Activated CD8-positive, alpha-beta memory T cell treated with anti-CD3 and anti-CD28 coated beads for 1 hour (primary cell): ENCODE measurements at places on chromosomes 12 and 14.
A peak's percentile ranks its signal among the peaks of the same experiment; 100 is the strongest.

DNA sequence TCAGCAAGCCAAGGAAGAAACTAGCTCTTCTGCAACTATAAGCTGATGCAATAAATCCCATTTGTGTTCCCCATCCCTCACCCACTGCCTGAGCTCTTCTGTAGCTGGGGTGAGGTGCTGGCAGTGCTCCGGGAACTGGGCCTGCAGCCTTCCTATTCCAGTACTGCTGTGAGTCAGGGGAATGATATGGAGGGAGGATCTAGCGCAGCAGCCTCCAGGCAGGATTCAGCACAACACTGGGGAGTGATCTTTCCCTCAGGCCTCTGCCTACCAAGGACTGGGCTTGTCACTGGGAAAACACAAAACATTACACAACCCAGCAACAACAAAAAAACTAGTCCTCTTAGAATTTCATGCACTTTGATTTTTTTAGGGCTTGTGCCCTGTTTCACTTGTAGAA is 58.7 kb downstream of the ST8SIA1 start:
- no peak for DNase-seq

DNA sequence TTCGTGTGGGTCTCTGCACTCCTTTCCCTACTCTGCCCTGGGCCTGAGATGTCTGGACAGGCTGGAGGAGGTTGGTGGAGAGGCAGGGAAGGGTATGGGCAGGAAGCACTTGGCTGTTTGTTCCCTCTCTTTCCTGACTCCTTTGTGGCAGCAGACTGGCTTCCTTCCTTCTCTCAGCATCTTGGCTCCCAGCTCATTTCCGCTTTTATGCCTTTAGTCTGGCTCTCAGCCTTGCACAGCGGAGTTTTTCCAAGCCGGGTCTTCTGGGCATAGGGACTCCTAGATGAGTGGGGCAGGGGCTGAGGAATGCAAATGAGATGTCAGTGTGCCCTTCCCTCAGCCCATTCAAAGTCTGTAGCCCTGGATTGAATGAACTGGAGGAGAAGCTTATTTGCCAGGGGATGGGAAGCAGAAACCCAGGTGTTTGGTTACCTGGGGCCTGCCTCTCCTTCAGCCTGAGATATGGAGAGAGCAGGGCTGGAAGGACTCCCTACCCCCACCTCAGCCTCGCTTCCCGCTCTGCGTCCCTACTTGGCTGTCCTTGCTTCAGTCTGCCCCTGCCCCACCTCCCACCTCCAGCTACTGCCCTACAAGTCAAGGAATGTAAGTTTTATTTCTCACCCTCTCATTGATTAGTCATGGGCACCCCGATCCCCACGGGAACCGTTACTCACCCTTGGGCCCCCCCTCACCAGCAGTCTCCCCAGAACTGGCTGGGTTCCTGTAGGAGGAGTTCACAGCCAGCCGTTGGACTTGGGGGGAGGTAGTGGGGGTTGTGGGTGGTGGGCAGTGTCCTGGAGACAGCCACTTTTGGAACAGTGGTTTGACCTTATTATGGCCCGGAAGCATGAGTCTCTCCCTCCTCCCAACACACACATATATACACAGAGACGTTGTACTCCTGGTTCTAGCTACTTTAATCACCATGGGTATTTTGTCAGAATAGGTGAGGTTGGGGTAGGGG is 9.3 kb upstream of the ITGA5 start:
- no peak for DNase-seq

DNA sequence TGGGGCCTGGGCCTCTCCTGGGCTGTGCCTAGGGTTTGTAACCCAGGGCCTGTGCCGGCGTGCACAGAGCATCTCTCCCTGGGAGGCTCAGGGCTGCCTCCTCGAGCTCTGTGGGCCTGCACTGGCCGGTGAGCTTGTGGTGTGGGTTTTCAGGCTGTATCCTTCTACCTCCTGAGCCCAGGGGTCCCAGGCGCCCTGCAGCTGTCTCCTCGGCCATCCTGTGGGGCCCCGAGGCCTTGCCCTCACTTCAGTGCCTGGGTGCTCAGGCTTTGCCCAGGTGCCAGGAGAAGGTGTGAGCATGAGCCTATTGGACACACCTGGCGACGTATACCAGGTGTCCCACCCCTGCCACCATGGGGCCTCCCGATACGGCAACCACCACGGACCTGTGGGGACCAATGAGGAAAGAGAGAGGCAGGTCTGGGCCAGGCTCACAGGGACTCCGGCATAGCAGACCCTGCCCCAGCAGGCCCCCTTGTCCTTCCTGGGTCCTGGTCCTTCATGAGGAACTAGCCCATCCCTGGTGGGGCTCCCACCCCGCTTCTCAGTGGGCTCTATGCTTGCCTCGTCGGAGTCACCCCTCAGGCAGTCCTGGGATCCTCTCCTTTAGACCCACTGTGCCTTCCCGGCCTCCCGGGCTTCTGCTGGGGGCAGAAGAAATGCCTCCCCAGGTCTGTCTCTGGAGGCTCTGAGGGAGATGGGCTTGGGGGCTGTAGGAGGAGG is 400.2 kb downstream of the TMEM121 start:
- no peak for DNase-seq

- DNase-seq: no peak
These were observed 174.1 kb upstream of the PRICKLE1 start for GRCh38 chr12:42763682-42764081.

DNA sequence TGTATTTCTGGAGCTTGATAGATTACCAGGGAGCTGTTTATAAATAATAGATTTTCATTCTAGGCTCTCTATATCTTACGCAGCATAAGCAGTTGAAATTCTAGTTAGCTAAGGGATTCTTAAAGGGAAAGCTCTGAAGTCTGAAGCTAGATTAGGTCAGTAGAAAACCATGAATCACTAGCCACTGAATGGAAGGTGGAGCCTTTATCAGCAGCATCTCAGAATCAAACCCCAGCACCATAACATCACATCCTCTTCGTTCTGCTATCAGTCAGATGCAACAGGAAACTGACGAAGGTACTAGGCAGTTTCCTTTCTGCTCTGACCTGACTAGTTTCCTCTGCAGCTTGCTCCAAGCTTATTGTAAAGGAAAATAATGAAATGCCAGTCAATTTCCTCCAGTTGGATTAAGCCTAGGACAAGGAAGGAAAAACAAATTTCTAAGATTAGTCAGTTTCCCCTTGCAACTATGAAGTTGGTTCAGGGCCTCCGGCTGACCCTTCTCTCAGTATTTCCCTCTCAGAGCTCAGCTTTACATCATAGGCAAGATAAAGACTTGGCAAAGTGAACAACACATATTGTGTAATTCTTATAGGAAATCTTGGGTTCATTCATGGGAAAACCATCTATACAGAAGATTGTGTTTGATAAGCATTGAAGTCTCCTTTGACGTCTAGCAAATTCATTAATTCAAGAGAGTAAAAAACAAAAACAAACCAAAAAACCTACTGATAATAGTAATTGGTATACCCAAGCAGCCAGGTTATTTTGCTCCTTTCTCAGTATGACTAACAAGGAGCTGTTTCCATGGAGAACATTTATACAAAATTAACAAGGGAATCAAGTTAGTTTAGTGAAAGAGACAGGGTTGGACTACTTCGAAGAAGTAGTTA is 43.4 kb upstream of the CFAP54 start:
- DNase-seq: peak; percentile 27

GRCh38 chr14:63982629-63983028 is 129.8 kb downstream of the SYNE2 start:
- DNase-seq: no peak

DNA sequence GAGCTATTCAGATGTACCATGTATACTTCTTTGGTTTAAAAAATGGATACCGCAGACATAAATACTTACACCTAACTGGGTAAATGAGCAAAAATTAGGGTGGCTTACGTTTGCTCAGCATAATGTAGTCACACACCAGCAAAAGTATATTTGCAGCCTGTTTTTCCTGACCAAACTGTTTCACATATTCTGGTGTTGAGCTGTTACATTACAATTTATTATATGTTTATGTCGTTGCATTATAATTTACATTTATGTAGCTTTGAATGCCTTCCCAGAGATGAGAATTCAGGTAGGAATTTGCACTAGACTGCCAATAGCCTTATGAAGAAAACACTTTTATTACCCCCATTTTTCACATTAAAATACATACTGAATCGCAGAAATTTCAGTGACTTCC is 183.3 kb downstream of the PTPRO start:
- DNase-seq: no peak

- DNase-seq: no peak
These were observed 270.8 kb upstream of the BTG1 start for GRCh38 chr12:92416385-92416812.

DNA sequence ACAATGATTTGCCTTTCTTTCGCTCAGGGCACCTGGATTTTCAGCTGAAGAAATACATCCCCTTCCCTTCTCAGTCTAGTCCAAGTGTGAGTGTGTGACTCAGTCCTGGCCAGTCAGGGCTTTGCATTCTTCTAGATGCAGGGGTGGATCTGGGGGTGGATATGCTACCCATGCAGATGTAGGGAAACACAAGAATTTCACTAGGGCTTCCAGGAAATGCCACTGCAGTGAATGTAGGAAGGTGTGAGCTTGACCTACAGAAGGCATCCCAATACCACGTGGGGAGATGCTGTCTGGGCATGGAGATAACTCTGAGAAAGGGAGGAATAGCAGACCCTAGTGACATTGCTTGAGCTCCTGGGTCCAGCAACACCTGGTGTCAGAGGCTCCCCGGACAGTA is 404.2 kb downstream of the GLT1D1 start:
- DNase-seq: no peak

DNA sequence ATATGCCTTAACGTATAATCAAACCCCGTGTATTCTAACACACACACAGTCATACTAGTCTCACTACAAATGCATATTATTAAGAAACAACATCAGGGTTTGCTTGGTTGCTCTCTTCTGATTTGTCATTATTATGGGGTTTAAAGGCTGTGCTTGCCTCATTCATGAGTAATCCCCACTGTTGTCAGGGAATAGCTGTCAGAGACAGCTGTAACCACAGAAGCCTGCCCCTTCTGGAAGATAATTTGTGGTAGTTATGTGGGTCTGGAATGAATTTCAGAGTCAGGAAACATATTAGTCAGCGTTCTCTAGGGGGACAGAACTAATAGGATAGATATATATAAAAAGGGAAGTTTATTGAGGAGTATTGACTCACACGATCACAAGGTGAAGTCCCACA is 456.9 kb upstream of the TMEM132C start:
- no peak for DNase-seq

GRCh38 chr12:119780786-119781434 is 96.2 kb downstream of the CIT start:
- DNase-seq: no peak

- DNase-seq: no peak
These were observed 150.3 kb downstream of the TGFB3 start for GRCh38 chr14:75831455-75831854.

DNA sequence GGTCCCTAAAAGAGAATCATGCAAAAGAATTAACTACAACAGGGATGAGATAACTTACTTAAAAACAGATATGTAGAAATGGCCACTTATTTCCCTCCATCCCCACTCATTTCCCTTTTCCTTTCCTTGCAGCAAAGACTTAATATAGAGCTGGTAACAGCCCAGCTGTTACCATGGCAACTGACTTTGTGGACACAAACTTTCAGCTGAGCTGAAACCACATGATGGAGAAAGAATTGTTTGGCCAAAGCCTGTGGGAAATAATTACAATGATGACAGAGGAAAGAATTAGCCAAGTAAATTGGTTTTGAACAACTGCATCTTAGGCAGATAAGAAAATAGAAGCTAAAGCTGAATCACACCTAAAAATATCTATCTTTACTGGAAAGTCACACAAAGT is 364.9 kb downstream of the GALC start:
- DNase-seq: no peak

DNA sequence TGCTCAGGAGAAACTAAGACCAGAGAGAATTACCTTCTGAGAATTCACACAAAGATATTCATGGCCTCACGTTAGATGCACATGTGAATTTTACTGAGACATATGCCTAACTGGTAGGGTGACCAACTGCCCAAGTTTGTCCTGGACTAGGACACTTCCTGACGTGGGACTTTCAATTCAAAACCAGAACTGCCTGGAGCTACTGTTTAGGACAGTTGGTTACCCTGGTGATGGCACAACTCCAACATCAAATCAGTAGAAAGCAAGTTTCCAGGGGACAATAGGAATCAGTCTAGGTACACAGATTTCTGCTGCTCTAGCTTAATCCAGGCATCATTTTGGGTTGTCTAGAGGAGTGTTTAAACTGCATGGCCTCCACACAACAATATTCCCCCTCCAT is 178.7 kb downstream of the GXYLT1 start:
- DNase-seq: no peak

DNA sequence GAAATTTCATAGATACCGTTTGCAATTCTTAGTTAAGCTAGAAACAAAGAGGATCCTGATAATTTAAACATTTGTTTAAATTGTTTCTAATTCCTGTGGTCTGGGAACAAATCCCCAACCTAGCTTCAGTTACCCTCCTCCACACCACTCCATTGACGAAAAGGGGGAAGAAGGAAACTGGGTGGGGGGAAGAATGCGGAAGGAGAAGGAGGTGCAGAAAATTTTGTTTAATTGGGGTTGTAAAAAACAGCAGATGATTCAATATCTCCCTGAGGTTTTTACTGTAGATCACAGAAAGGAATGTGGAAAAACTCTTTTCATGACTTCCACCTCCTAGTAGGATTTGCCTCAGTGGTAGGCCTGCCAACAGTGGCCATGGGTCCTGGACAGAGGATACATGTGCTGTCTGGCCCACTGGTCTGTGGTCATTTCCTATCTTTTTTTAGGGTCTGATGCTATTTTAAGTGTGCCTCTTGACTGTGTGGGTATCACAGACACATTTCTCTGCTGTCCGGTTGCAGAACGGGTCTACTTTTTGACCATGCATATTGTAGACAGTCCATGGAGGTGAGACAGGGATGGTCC is 122.9 kb upstream of the PCED1B start:
- no peak for DNase-seq

- DNase-seq: no peak
These were observed 111.4 kb downstream of the CRACR2A start for GRCh38 chr12:3641428-3642018.

DNA sequence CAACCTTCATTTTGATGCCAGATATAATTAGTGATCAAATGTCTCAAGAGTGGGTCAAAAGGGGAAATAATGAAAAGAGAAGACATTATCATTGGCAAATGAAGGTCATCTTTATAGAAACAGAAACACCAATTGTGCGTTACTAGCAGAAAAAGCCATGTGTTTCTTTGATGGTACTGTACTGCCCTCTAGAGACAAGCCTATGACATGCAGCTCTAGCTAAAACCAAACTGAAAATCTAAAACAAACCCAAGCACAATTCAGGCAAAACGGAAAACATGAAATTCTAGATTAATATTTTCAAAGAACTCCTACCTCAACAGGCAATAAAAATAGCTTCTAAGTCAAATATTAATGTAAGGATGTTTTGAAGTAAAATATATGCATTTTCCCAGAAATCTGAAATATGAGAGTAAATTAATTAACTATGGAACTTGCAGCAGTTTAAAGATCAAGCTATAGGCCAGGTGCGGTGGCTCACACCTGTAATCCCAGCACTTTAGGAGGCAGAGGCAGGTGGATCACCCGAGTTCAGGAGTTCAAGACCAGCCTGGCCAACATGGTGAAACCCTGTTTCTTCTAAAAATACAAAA is 115.4 kb downstream of the KLHL28 start:
- DNase-seq: no peak

DNA sequence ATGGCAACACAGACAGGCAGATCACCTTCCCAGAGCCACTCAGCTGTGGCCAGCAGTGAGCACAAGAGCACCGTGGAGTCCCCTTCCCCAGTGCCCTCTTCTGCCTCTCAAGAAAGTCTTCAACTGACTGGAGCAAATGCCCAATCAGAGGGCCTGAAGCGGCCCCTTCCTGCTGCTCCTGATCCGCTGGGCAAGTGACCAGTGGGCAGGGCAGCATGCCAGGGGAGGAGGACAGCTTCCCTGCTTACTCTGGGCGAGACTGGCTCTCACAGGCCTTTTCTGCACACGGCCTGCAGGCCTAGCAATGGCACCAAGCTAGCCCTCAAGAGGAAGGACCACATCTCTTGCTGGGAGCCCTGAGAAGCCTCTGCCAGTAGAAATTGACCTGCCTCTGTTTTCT is 890 bp downstream of the KRT71 start:
- no peak for DNase-seq
